Right cardiac atrium (tissue), 5 donors: ENCODE measurements at places on chromosomes 1 and 21.
A peak's percentile ranks its signal among the peaks of the same experiment; 100 is the strongest.

- DNase-seq = no peak
Measured at GRCh38 chr1:6523566-6523965, 30.7 kb downstream of the NOL9 start.

DNA sequence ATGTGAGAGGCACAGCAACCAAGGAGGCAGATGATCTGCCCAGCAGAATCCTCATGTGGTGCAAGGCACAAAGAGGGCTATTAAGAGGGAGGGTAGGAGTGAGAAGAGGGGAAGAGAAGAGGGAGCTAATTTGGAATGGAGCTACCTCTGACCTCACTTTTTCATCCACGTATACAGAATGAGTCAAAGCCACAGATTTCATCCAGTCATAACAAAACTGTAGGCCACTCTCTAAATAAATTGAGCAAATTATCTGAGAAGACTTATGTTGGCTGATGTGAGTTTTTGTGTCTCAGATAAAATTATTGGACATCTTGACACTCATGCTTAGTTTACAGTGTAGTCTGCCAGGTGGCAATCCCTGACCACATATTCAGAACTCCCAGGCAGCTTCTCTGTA, 325.6 kb downstream of the TTLL7 start:
- DNase-seq = no peak

DNA sequence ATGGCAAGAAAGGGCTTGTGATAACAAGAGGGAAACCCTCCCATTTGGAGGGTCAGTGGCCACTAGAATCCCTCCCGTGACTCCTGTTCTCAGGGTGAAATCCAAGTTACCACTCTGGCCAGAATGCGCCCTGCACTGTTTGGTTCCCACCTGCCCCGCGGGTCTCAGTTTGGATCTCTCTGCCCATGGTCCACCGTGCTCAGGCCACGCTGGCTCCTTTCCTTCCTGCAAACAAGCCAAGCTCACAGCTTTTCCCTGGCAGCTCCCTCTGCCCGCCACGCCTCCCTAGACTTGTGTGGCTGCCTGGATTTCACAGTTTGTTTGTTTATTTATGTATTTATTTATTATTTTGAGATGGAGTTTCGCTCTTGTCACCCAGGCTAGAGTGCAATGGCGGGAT, 179.5 kb upstream of the VAMP3 start:
- DNase-seq = no peak

GRCh38 chr1:236963920-236964319, 40.3 kb downstream of the MT1HL1 start:
- no peak for DNase-seq

DNA sequence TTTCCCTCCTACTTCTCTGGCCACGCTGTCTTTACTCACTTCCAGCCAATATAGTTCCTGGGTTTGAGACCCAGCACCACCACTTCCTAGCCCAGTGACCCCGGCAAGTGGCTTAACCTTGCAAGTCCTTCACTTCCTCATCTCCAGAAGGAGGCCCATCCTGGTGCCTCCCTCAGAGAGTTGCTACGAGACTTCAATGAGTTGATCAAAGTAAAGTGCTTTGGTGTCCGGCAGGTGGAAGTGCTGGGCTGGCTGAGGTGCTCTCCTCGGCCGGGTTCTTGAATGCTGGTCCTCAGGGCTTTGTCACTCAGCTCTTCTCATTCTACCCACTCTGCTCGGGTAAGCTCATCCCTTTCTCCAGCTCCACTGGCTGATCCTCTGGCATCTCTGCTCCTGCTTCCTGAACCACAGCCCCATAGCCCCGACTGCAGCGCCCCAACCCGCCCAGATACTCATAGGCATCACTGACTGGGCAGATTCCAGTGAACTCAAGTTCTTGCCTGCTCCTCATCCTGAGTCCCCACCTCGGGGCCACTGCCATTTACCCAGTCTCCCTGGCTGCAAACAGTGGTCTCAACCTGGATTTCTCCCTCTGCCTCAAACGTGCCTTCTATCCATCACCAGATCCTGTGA, 75.8 kb upstream of the WNT4 start:
- no peak for DNase-seq

- peak; percentile 71 for DNase-seq
Measured at GRCh38 chr1:230708631-230709580, 5.0 kb downstream of the AGT start.

DNA sequence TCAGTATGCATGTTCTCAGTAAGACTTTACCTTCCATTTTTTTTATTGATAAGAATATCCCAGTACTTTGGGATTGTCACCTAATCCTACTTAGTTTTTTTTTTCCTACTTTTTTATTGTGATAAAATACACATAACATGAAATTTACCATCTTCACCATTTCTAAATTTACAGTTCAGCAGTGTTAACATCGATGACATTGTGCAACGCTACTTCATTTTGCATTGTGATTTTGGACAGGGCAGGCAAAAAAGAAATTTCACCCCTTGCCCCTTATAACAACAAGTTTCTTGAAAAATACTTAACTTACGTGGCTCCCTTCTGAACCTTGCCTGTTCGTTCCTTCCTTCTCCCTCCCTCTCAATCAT, 92.4 kb downstream of the ATP1A1 start:
- DNase-seq = no peak

DNA sequence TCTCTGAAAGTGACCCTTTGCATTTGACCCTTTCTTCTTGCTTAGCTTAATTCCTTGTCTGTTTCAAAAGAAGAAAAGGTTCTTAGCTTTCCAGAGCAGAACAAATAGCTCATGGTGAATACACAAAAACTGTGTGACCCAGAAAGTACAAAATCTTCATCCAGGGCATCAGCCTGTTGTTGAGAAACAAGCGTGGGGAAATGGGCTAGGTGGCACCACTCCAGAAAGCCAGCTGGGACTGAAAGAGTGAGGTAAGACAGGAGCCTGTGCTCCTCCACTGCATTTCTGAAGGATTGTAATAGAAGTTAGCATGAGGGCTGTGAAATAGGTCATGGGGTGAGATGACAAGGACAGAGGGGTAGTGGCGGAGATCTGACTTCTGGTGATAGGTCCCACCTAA, 45.8 kb downstream of the CYP2J2 start:
- DNase-seq = peak; percentile 69

DNA sequence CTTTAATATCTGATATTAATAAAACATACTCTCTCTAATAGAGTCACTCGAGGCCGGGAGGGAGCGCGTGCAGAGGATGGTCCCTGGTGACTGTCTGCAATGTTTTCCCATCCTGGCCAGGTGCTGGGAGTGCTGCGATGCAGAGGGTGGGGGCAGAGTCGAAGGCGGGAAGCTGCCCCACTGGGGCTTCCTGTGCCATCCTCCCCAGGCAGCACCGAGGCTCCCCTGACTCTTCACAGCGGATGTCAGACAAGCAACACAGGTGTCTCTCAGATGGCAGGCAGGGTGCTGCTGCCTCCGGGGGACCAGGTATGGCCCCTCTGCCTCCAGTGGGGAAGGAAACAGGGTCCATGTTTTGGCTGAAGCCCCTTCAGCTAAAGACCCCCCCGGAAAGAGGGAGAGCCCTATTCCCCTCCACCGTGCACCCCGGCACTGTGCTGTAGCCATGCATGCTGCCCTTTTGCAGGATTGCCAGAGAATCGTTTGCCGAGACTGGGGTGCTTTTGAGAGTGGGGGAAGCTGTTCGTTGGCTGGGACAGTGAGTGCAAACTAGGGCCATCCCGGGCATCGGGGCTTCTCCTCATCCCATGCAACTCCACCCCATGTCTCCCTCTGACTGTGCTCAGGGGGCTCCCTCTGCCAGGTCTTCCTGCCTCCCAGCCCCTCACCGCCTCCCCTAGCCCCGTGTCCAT, 32.1 kb upstream of the TTC34 start:
- DNase-seq = no peak

- no peak for DNase-seq
Measured at GRCh38 chr1:99644279-99645004, 1.5 kb upstream of the PALMD start.

DNA sequence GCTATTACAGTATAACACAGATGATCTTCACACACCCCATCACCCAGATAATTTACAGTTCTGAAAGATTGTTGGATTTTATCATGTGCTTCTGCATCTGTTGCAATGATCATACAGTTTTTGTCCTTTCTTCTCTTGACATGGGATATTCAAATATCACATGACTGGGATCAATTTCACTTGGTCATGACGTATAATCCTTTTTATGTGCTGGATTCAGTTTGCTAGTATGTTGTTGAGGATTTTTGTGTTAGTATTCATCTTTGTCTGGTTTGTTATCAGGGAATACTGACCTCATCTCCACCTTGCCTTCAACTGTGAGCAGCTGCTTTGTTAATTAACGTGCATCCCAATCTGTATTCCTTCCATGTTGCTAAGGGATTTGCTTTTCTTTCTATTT, 44.7 kb upstream of the DISC1 start:
- no peak for DNase-seq

DNA sequence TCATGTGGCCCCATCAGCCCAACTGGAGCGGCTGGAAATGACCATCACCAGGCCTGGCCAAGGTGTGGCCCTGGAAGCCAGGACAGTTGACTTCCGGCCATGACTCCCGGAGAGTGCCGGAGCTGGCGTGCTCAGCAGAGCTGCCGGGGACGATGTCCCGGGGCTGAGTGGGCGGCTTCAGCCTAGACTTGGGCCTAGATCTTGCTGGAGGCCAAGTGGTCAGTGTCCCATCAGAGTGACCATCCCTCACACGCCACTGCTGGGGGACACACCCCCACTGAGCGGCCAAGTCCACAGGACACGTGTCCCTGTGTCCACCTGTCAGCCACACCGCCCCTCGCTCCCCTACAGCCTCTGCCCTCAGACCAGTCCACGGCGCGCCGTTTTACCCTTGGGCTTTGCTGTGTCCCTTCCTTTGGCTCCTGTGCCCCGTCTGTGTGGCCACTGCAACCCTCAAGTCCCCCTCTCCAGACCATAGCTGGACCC, 4.0 kb downstream of the FAAP20 start:
- DNase-seq = peak; percentile 76

DNA sequence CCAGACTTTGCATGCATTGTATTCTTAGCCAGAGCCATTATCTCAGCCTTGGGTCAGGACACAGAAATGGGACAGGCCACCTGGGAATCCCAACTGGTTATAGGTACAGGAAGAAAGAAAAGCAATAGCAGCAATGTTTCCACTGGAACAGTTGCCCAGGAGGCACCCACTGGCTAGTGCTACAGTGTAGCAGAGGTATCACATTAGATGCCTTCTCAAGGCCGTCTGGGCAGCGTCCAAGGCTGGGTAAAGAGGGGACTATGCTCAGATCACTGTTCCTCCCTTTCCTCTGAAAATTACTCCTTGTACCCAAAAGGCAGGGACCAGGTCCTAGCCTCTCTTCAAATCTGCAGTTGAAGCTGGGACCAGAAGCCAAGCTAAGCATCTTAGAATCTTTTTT, 2.6 kb downstream of the CREB3L4 start:
- no peak for DNase-seq

DNA sequence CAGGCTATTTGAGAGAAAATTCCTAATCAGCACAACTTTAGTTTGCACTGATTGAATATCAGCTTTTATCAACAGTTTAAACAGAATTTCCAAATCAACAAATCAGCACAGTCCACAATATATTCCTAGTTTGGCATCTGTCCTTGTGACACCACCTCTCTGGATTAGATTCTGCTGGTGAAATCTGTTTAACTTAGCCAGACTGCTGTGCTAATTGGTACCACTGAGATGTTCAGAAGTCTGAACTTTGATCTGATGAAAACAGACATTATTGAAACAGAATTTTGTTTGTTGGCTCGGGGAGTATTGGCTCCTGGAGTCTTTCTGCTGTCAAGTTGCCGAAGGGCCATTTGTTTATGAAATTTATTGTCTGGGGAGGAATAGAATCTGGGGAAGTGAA, 17.0 kb upstream of the NGF start:
- no peak for DNase-seq

- no peak for DNase-seq
Measured at GRCh38 chr21:32312326-32312725, 13.7 kb downstream of the MRAP start.

DNA sequence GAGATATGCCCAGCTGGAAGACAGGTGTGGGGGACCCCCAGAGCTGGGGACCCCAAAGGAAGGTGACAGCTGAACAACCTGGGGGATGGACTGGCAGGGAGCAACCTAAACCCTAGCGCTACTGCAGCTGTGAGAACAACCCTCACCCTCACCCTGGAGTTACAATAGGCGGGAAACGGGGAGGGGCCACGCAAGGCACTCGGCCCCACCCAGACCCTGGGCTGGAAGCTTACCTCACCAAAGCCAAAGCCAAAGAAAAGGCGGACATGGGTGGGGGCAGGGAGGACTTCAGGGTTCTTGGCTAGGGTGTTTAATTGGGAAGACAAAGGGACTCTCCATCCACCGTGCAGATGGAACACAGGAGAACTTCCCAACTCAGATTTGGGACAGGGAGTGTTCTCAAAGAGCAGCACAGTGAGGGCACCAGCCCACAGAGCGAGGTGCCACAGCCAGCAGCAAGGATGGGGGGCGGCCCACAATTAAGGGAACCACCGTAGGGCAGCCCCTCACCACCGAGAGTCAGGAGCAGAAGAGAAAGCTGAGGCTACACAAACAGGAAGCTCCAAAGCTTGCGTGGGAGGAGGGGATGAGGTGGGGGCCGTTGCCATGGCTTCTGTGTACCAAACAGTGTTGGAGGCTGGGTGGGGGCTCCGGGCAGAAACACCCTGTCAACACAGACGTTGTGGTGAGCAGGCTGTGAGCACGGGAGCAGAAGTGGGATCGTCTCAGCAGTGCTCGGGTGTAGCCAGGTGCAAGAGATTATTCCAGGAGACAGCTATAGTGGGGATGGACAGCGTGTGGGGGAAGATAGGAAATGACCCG, 1.9 kb downstream of the TAGLN2 start:
- DNase-seq = peak; percentile 92

DNA sequence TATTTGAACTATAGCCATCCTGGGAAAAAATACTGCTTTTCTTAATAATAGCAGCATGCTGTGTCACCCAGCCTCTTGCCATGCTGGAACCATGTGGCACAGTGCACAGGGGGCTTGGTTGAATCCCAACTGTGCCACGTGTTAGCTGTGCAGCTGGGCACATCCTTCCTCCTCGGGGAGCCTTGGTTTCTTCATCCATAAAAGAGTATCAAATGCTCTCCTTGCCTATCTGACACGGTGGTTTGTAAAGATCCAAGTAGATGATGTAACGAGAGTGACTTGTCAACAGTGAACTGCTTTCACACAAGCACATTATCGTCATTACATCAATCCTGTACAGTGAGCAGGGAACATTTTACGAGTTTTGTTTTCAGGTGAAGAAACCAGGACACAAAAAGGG, 24.4 kb downstream of the VASH2 start:
- no peak for DNase-seq

DNA sequence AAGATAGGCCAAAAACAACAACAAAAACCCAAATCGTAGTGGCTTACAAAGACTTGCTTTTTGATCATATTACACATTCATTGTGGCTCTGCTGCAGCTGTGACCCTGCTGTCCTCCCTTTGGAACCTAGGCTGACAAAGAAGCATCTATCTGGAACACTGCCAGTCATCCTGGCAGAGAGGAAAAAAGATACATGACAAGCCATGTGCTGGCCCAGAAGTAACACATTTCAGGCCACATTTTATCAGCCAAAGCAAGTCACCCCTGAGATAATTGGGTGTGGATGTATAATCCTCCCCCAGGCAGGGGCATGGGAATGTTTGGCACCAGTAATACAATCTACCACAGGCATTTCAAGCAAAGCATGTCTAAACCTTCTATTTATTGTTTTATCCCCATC, 37.2 kb upstream of the AGO1 start:
- DNase-seq = no peak

GRCh38 chr1:29232387-29232786, 1.7 kb upstream of the MECR start:
- DNase-seq = no peak

- DNase-seq = peak; percentile 59
Measured at GRCh38 chr1:170215072-170215885, 69.5 kb downstream of the NTMT2 start.
